ENCODE measurements at places on chromosomes 6 and 20. TPM values are rescaled to one million over a fixed set of nuclear protein-coding genes. Genes with fewer than 3 reads are reported as not detected.

- DNase-seq, result no peak
These were observed 239.2 kb upstream of the DEFB112 start for GRCh38 chr6:50288881-50289280.

- no peak for DNase-seq
These were observed 198.1 kb upstream of the UST start for GRCh38 chr6:148548749-148549140.

The SMPD2 gene
- total RNA-seq, result 17.2 TPM

DNA sequence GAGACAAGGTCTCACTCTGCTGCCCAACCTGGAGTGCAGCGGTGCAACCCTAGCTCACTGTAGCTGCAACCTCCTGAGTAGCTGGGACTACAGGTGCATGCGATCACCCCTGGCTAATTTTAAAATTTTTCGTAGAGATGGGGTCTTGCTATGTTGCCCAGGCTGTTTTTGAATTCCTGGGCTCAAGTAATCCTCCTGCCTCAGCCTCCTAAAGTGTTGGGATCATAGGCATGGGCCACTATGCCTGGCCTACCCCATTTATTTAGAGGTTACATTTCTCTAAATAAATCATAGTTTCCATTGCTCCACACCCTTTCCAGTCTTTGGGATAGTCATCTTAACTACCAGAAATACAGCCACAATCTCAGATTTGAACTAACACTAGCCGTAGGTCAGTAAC is 134.7 kb upstream of the CITED2 start:
- DNase-seq, result no peak

DNA sequence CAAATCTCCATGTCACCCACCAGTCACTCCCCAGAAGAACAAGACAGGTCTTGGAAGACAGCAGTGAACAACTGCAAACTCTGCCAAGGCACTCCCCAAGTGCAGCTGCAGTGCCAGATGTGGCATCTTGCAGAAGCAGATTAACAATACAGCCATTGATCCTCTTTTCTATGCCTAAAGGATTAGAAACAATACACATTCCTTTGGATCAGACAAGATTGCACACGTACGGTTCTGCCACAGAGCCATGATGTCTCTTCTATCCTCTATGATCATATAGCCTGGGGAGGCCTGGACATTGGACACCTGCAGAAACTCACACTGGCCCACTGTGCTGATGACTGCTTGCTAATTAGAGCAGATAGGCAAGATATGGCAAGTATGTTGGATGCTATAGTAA is 155.9 kb downstream of the MYLK4 start:
- DNase-seq, result no peak

DNA sequence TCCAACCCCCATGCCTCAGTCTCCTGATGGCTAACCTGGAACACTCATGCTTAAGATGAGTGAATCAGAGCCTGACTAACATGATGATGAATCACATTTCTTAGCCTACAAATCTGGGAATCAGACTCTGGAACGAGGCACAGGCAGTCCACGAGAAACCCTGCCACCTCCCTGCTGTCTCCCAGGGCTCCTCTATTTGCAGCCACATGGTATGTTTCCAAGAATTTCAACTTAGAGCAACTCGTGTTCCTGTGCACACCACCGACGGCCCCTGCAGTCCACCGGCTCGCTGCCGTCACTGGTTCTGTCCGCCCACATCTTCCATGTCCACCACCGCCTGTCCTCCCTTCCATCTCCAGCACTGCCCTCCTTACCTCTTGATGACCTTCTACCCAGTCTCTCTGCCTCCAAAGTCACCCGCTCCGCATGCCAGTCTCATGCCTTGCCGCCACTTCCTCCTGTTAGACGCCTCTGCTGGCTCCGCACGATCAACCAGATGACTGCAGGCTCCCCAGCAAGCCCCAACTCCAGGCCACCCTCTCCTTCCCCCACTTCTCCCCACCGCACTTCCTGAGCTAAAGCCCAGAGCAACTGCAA is 87.6 kb downstream of the AGPAT4 start:
- DNase-seq, result no peak

GRCh38 chr6:122154912-122155575 is 244.4 kb upstream of the HSF2 start:
- peak; percentile 40 for DNase-seq

DNA sequence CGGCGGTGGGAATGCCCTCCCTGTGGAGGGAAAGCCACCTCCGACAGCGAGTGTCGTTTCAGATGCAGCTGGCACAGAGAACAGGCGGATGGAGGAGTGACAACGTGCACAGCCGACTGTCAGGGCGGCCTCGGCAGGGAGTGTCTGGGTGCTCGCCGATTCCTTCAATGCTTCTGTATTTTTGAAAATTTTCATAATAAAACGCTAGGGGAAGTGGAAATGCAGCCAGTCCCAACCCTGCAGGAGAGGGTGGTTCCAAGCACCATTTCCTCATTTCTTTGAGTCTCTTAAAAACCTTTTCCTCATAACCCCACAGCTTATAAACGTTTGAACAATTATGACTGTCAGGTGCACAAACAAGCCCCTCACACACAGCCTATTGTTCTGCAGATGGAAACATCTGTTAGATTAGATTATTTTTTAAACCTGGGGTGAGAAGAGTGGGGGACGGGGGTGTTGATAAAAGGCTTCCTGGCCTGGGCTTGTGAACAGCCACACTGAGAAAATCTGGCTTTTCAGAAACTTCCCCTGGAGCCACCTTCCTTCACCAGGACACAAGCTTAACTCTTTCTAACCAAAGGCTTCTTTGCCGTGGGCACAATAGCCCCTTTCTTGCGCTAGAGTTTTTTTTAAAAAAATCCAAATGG is 228.9 kb downstream of the ANKRD60 start:
- DNase-seq, result no peak

DNA sequence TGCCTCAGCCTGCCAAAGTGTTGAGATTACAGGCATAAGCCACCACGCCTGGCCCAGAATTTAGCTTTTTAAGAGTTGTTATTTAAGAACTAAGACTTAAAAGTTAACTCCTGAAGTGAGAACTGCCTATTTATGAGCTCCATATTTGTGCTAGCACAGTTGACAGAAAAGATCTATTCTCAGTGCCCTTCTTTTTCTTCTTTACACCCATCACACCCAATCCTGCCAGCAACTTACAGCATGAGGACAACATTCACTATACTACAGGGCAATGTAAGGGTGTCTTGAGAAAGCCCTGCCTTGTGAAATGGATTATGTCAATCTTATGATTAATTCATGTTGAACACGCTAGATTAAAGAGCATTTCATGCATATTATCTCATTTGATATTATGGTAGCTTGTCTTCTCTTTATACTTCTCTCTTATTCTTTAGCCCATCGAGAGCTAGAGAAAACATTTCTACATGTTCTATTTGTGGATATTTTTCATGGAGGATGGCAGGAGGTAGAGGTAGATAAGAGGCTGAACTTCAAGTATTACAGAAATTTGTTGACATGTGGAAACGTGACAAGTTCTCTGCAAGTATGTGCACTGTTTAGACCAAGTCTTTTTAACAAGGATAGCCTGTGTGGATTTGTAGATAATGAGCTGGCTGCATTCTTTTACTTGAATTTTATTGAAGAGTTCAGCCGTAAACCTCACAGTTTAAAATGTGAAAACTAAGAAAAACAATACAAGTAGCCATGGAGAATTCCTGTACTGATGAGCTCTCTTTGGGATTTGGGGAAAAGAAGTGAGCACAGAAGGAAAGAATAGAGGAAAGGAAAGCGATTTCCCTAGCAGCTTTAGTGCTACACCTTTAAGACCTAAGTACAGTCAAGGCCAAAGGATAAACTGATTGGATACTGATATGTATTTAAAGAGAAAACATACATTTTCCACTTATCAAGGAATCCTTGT is 212.2 kb downstream of the ARHGAP18 start:
- DNase-seq, result no peak

DNA sequence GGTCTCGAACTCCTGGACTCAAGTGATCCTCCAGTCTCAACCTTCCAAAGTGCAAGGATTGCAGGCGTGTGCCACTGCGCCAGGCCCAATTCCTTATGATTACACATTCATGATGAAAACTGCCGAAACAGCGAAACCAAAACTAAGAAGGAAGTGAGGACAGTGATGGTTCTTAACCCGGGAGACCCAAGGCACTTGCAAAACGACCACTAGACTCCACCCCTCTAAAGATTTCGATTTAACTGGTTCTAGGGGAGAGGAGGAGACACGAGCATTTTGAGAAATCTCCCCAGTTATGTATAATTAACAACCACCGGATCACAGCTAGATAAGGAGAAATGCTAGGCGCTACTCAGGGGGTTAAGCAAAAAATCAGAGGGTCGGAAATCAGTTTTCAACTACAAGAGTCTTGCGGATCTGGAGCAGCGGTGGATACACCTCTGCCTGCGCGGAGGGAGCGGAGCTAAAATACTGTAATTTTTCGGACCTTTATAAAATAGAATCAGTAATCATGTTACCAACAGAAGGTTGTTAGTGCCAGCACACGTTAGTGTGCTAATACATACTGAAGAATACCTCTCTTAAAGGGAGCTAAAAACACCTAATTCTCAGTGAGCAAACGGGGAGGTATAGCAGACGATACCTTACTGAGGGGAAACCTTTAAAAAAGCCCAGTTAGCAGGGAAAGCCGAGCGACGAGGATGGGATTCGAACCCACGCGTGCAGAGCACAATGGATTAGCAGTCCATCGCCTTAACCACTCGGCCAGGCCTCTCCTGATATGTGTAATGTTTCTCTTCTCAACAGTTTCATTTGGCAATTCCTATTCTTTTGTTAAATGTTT is 60.0 kb upstream of the BTN3A2 start:
- DNase-seq, result peak; percentile 44

The IL20RA gene
- total RNA-seq, result 3.9 TPM

DNA sequence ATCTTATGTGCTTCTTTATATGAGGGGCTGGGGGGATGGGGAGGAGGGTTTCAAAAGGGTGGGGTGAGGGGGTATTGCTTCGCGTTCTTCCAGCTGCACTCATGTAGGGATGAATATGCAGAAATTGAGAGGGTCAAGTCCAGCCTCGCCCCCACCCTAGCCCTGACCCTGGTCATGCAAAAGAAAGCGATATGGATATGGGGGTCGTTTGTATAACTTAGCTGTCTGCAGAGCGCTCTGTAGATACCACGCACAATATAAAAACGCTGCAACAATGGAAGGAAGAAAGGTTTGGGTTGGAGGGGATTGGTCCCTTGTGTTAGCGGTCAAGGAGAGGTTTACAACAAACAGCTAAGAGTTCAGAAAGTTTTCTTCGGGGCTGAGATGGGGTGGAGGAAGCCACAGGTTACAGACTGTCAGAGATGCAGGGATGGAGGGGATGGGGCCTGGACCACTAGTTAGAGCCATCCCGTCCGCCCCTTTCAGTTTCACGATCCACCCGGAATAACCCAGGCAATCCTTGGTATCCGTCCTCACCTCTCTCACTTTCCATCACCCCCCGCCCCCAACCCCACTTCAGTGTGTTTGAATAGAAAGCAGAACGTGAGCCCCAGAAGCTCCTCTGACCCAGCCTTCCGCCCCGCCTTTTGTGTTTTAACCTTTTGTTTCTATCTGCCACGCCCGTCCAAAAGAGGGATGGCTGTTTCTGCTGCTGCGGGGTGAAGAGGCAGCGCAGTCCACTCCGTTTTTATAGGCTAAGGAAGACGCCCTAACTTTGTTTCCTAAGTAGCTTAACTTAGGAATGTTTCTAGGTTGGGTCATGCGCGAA is 73.5 kb downstream of the SOX4 start:
- peak; percentile 57 for DNase-seq

GRCh38 chr6:142537612-142538478 is 236.0 kb downstream of the ADGRG6 start:
- DNase-seq, result no peak

DNA sequence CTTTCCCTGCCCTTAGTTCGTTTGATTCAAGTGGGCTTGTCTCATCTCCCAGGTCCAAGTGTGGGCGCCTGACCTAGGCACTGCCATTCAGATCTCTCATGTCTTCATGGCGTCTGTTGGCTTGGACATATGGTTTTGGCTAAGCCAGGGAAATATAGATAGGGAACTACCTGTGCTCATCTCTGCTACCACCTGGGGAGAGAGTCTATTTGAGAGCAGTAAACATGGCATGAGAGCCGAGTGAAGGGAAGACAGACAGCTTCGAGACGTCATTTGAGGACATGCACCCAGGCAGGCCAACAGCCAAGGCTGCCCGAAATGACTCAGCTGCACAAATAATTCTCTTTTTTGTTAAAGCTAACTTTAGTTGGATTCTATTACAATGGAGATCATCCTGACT is 370.7 kb upstream of the AGPAT4 start:
- no peak for DNase-seq

The TMEM181 gene
- 62.2 TPM for total RNA-seq

The RAET1E gene
- total RNA-seq, result not detected

The CTCFL gene
- not detected for total RNA-seq

- peak; percentile 81 for DNase-seq
These were observed 106.5 kb downstream of the TCP11 start for GRCh38 chr6:35034411-35035191.

The PROKR2 gene
- total RNA-seq, result not detected

The HDGFL1 gene
- total RNA-seq, result not detected

GRCh38 chr20:63292292-63292701 is 689 bp upstream of the COL20A1 start:
- no peak for DNase-seq

DNA sequence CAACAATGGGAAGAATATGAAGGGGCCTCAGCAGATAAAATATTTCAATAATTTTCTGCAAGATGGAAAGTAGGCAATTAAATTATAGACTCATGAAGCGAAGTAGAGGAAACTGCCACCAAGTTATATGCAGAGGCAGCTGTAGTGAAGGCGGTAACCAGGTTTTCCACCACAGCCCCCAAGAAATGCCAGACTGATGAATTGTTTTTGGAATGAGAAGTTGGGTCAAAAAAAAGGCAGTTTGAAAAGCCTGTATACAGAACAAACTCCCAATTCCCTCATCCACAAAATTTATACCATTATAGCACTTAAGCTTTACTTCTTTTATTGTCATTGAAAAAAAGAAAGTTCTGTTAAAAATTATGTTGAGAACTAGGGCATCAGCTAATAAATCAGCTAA is 45.3 kb downstream of the ELOVL4 start:
- DNase-seq, result no peak

The TMEM151B gene
- not detected for total RNA-seq

DNA sequence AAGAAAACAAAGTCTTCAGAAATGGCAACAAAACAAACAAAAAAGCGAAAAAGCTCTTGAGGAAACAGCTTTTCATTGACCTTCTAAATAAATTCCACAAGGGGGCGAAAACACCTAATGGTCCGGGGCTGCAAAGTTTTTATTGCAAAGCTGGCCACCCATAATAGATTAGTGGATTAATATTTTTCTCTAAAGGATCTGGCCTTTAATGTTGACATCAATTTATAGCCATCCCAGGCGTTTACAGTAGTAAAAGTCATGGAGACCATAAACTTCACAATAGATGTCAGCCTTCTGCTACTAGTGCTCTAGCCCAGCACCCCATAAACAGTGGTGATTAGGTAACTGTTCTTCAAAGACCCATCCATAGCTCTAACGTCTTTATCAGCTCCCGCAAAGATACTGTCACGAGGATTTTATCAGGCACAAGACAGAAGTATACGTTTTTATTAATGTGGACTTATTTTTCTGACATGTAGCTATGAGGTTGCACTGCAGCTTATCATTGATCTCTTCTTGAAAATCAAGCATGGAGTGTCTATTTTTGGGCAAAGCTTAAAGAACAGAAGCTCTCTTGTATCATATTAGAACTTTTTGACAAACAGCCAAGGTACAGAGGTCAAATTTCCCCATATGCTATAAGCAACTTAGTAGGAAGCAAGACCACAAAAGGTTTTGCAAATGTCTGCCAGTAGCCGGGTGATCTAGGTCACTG is 4.7 kb downstream of the CITED2 start:
- DNase-seq, result no peak

The TM9SF4 gene
- total RNA-seq, result 27.7 TPM

The CRISP3 gene
- total RNA-seq, result not detected

- peak; percentile 18 for DNase-seq
These were observed 26.7 kb downstream of the NPEPL1 start for GRCh38 chr20:58719258-58719657.

The ERVFRD-1 gene
- not detected for total RNA-seq

- DNase-seq, result no peak
These were observed 54.7 kb upstream of the SYNJ2 start for GRCh38 chr6:157927011-157927410.
